ENCODE measurements at places on chromosomes 5 and 9. TPM values are rescaled to one million over a fixed set of nuclear protein-coding genes. Genes with fewer than 3 reads are reported as not detected.

DNA sequence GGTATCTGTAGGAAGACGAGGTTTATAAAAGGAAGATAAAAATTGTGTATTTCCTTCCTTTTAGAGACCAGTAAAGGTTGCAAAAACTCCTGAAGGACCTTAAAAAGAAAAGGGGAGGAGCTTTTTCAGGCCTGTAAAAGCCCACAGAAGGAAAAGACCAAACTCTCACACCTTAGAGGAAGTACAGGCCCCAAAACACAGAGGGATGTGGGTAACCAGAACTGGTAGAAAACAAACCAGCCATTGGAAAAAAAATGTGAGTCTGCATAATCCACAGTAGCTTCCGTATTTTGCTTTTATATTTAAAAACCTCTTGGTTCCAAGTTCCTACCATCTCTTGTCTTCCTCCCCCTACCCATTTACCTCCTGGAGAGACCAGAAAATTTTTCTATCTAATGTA is 8.5 kb downstream of the GIN1 start:
- peak overlapping the region; percentile 52 for H3K4me3 ChIP-seq
- peaks cover 38% of the 10 kb centered on the region for H3K4me1 ChIP-seq
- no peaks in the 10 kb centered on the region for H3K27me3 ChIP-seq
- peaks cover 26% of the 10 kb centered on the region for H3K36me3 ChIP-seq

GRCh38 chr9:72305102-72305546 is 59.9 kb downstream of the ZFAND5 start:
- peaks cover 2% of the 10 kb centered on the region for H3K27me3 ChIP-seq
- H3K27ac ChIP-seq: no peak overlapping the region
- peaks cover 7% of the 10 kb centered on the region for H3K4me1 ChIP-seq

- no peaks in the 10 kb centered on the region for H3K36me3 ChIP-seq
- peaks cover 1% of the 10 kb centered on the region for H3K27me3 ChIP-seq
These were observed 301.6 kb downstream of the NR2F1-AS1 start for GRCh38 chr5:93279296-93279963.

Gene SLC6A3
- not detected for total RNA-seq

DNA sequence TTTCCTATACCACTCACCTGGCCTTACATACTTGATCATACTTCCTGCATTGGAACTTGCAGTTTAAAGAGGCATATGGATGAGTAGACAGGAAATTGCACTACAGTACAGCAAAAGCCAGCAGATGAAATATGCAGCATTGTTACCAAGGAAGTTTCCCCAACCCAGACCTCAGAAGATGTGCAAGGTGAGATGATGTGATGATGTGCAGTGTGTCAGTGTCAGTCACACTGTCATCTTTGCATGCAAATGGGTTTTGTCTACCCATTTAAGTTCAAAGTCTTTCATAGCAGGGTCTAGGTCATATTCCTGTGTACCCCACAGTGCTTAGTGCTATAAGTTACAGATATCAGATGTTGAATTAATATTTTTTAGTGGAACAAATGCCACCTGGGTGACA is 89.3 kb upstream of the CER1 start:
- no peak overlapping the region for H3K4me3 ChIP-seq
- DNase-seq: no peak
- H3K36me3 ChIP-seq: no peaks in the 10 kb centered on the region
- no peak overlapping the region for H3K27ac ChIP-seq
- no peaks in the 10 kb centered on the region for H3K4me1 ChIP-seq
- peaks cover 1% of the 10 kb centered on the region for H3K27me3 ChIP-seq

Gene RGS7BP
- not detected for total RNA-seq
